ENCODE measurements at places on chromosomes 11 and 22.

GRCh38 chr11:13333456-13333957 is 55.9 kb downstream of the BMAL1 start:
- DNase-seq, result no peak

GRCh38 chr11:22341588-22341931 is 3.4 kb downstream of the SLC17A6 start:
- no peak for DNase-seq

DNA sequence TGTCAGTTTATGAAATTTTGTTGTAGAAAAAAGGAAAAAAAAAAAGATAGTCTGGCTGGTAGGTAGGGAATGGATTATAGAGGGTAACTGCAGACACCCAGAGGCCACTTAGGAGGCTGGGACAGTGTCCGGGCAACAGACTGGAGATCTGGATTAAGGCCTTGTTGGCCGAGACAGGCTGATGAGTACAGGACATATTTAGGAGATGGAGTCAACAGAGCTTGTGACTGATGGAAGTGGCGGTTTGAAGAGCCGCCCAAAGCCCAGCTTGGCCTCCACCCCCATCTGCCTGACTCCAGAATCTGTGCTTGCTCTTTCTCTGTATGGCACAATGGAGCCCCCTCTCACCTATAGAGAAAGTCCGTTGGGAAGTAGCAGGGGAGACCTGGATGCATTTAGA is 7.6 kb downstream of the PLEKHB1 start:
- DNase-seq, result no peak

DNA sequence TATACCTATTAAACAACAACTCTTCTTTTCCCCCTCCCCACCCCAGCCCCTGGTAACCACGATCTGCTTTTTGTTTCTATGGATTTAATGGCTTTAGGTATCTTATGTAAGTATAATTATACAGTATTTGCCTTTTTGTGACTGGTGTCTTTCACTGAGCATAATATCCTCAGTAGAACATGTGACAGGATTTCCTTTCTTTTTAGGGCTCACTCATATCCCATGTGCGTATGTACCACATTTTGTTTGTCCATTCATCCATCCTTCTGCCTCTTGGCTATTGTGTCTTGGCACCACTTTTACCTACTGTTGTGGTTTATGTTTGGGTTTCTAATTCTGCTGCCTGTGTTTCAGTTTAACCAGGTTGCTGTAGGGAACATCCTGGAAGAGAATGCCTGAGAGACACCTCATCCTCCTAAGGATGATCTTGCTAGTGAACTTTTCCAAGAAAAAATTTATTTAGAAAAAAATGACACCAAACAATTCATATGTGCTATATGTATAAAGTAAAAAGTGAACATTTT is 77.6 kb upstream of the SESN3 start:
- no peak for DNase-seq

- DNase-seq, result no peak
Measured at GRCh38 chr11:5486003-5486402, 2.5 kb upstream of the OR52D1 start.

DNA sequence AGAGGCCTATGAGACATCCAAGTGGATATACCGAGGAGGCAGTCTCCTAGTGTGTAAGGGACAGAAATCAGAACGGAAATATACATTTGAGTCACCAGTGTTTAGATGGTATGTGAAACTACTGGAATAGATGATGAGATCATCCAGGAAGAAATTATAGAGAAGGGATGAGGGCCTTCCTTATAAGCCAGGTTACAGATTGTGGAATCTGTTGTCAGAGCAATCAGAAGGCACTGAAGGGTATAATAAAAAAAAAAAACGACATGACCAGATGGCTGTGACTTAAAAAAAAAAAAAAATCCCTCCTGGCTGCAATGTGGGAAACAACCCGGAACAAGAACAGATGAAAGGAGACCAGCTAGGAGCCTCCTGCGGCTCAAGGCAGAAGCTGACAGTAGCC is 2.7 kb downstream of the MAJIN start:
- peak; percentile 20 for DNase-seq

- no peak for DNase-seq
Measured at GRCh38 chr11:126680131-126680530, 320.4 kb downstream of the KIRREL3 start.

DNA sequence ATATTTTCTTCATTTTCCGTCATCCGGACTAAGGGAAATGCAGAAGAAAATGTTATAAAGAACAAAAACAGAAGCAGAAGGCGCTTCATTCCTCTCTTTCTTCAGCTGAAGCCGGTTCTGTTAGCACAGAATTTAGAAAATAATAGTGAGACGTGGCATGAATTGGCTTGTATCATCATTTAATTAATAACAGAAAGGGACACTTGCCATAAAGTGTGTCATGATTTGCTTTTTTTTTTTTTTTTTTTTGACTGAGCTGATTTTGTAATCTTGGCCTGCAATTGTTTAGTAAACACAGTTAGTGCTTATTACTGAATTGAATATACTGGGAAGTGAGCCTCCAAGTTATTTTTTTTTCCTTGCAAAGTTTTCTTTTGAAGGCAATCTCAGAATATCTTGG is at the start of gene MMP27:
Gene MMP27 (minus strand): TSS at position 144 of the 400 bp plus-strand sequence. CDS start 55 bp downstream, at position 89.
- DNase-seq, result no peak

GRCh38 chr11:47908198-47908597 is 60.0 kb upstream of the NUP160 start:
- no peak for DNase-seq

DNA sequence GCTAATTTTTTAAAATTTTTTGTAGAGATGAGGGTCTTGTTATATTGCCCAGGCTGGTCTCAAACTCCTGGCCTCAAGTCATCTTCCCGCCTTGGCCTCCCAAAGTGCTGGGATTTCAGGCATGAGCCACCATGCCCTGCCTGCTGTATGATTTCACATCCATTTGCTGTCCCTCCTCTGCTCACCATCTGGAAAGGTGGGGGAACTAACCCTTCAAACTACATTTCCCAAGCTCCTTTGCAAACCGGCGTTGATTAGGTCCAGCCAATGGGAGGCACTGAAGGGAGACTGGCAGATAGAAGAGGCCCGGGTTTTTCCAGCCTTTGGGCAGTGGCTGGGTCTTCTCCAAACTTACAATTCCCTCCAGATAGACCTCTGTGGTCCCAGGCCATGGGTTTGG is 19.3 kb downstream of the RFPL1 start:
- DNase-seq, result no peak

- no peak for DNase-seq
Measured at GRCh38 chr11:121539000-121539399, 86.2 kb upstream of the SORL1-AS1 start.

- DNase-seq, result no peak
Measured at GRCh38 chr11:80822308-80822707, 1381.5 kb upstream of the TENM4 start.

GRCh38 chr11:107043242-107044006 is 25.1 kb upstream of the GUCY1A2 start:
- peak; percentile 92 for DNase-seq

- no peak for DNase-seq
Measured at GRCh38 chr11:78397398-78397797, 20.2 kb downstream of the GAB2 start.

GRCh38 chr11:67640758-67641337 is 1.3 kb upstream of the TBX10 start:
- no peak for DNase-seq

GRCh38 chr22:19872779-19873137 is 18.1 kb upstream of the GNB1L start:
- DNase-seq, result no peak

DNA sequence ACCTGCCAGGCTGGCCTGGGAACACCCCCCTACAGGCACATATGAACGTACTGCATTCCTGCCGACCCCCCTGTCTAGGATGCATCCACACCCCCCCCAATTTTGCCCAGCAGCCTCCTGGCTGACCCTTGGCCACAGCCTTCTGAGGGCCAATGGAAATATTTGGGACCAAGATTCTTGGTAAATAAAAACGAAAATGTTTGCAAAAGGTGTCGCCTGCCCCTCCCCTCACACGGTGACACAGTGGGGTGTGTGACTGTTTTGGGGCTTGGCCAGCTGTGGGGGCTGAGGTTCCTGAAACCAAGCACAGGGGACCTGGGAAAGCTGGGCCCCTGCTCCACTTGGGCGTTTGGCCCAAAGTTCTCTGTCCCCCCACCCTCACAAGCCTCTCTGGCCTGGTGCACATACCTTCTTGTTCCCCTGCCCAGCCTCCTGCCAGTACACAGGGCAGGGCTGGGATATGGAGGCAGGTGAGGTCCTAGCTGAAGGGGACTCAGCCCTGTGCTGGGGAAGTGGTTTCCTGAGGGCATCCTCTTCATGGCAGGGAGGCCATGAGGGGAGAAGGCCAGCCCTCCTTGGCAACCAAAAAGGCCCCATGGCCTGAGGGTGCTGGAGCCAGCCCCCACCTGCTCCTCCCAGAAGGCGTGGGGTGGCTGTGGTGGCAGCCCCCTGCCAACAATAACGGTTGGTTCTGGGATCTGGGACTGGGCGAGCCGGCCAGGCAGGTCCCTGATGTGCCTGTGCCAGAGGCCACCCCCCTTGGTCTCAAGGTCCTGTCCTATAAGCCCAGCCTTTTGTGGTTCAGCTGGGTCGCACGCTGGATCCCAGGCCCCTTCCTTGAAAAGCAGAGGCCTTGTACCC is 2.1 kb upstream of the CRACR2B start:
- DNase-seq, result no peak

DNA sequence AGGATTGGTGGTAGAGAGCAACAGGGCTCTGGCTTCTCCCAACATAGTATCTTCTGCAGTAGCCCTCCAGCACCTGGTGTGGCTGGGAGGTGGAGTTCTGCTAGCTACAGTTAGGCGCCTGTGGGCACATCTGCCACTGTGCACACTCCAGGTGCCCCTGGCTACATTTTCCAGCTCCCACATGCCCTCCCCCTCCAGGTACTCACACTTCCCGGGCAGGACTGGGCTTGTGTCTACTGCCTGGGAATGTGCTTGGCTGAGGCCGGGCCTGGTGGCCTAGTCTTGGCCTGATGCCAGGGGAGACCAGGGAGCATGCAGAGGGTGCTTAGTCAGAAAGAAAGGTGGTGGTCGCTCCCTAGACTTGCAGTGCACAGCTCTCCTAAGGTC is 15.8 kb downstream of the PHLDB1 start:
- DNase-seq, result no peak

GRCh38 chr22:23175817-23176644 is 4.3 kb upstream of the BCR start:
- DNase-seq, result no peak

DNA sequence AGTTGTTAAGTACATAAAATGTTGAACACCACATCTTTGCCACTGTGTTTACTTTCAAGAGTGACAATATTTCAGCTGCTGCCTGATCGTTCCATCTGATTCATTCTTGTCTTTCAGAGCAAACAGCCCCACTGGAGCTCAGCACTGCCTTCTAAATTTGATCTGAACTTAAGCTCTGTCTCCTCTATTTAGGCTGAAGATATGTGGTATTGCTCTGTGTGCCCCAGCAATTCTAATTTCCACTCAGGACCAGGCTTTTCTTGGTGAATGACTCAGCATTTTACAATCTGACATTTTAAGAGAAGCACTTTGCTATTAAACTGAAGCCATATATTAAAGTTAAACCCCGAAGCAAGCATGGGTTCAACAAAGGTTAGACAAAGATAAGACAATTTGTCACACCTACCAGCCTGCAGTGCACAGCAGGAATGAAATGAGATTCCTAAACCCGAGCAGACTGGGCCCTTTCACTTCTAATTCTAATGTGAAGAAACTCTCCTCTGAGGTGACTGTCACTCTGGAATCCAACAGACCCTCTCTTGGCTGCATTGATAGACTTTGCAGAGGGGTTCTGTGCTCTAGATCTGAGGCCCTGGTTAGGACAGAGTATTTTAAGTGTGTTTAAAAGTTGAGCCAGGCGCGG is 41.7 kb upstream of the PLET1 start:
- no peak for DNase-seq

- no peak for DNase-seq
Measured at GRCh38 chr11:130209128-130209932, 49.7 kb downstream of the ST14 start.

- no peak for DNase-seq
Measured at GRCh38 chr22:30508216-30508615, 2.7 kb upstream of the SEC14L4 start.

GRCh38 chr11:118842369-118842768 is 41.3 kb upstream of the CXCR5 start:
- DNase-seq, result no peak
